Muscle of leg (tissue), 16 donors: ENCODE measurements at places on chromosomes 13 and 19. TPM values are rescaled to one million over a fixed set of nuclear protein-coding genes. Genes with fewer than 3 reads are reported as not detected.

The TLE5 gene
- total RNA-seq = 245 TPM

The KIR2DL3 gene
- not detected for total RNA-seq

The CYP2A7 gene
- not detected for total RNA-seq

The PROZ gene
- total RNA-seq = not detected

The GAPDHS gene
- not detected for total RNA-seq

- H3K27ac ChIP-seq = no peak overlapping the region
- H3K36me3 ChIP-seq = no peaks in the 10 kb centered on the region
- H3K27me3 ChIP-seq = no peaks in the 10 kb centered on the region
Observed at GRCh38 chr19:17248011-17248776, 2.5 kb upstream of the NR2F6 start.

The GATAD2A gene
- total RNA-seq = 25.1 TPM

- H3K27me3 ChIP-seq = peaks cover 3% of the 10 kb centered on the region
- no peak overlapping the region for H3K27ac ChIP-seq
- H3K36me3 ChIP-seq = no peaks in the 10 kb centered on the region
Observed at GRCh38 chr19:41705393-41706174, 2.8 kb upstream of the CEACAM5 start.

GRCh38 chr19:38017401-38018151, 110.6 kb downstream of the SIPA1L3 start:
- H3K4me3 ChIP-seq = no peak overlapping the region
- no peak overlapping the region for H3K27ac ChIP-seq

DNA sequence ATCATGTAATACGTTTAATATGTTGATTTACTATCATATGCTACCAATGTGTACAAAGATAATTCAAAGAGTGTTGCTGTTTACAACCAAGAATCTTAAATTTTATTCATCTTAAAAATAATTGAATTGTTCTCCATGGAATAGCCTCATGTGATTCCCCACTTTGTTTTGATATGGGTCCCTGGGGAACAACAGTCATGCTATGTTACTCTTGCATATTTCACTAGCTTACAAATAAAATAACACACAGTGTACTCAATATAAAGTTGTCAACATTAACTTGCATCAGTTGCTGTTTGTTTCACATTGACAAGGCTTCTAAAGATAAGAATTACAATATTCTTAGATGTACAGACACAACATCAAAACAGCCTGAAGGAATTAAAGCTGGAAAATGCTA, 2.3 kb downstream of the ENOX1 start:
- no peaks in the 10 kb centered on the region for H3K36me3 ChIP-seq
- peaks cover 21% of the 10 kb centered on the region for H3K4me1 ChIP-seq
- no peak for DNase-seq
- H3K27me3 ChIP-seq = peaks cover 4% of the 10 kb centered on the region
- peak overlapping the region; percentile 92 for H3K27ac ChIP-seq

DNA sequence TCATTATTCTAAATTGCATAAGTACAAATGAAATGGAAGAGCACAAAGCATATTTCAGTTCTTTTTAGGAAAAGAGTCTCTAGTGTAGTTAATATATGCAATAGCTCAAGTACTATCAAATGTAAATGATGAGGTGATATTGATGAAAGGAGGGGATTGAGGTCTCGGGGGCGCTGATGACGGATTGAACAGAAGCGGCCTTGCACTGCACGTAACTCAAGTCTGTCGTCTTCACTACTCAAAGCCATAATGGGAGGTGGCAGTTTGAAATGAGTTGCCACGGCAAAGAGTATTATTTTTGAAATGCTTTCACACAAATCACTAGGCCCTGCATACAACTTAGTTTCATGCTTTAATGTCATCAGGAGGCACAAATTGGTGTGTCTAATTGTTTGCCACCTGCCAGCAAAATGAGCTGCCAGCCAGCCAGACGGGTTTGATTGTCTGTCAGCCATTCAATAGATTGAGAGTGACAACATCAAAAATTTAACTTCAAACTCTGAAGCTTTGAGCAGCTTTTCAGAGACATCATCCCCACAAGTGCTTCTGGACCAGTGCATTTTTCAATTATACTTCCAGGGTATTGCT, 256.6 kb downstream of the NBEA start:
- DNase-seq = no peak
- H3K4me3 ChIP-seq = no peak overlapping the region
- no peaks in the 10 kb centered on the region for H3K36me3 ChIP-seq

The CDX2 gene
- total RNA-seq = not detected

DNA sequence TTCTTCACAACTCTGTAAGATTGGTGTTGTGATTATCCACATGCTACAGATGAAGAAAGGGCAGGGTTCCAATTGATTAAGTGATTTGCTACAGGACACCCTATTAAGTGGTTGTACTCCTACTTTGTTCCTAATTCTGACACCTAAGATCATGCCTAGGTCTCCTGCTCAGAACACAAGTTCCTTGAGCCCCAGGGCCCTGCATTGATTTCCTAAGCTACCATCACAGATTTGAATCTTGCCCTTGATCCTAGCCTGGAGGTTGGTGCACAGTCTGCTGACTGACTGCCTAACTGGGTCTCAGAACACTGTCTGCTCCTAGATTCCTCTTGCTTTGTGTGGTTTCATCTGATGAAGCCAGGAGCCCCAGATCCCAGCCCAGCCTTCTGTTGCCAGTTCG, 19.6 kb upstream of the WDFY2 start:
- no peak overlapping the region for H3K4me3 ChIP-seq
- no peaks in the 10 kb centered on the region for H3K27me3 ChIP-seq
- DNase-seq = no peak
- no peaks in the 10 kb centered on the region for H3K4me1 ChIP-seq
- no peak overlapping the region for H3K27ac ChIP-seq

GRCh38 chr13:19805765-19806164, 23.0 kb upstream of the PSPC1 start:
- H3K27me3 ChIP-seq = no peaks in the 10 kb centered on the region
- no peak overlapping the region for H3K27ac ChIP-seq
- no peaks in the 10 kb centered on the region for H3K4me1 ChIP-seq
- DNase-seq = no peak
- H3K36me3 ChIP-seq = no peaks in the 10 kb centered on the region

GRCh38 chr19:39916236-39916635, 18.2 kb downstream of the FCGBP start:
- no peak overlapping the region for H3K27ac ChIP-seq
- H3K27me3 ChIP-seq = peaks cover 19% of the 10 kb centered on the region
- no peak overlapping the region for H3K4me3 ChIP-seq
- H3K36me3 ChIP-seq = no peaks in the 10 kb centered on the region
